Nucleus accumbens (tissue), 56 donors: ENCODE measurements at places on chromosomes 1 and 21.

DNA sequence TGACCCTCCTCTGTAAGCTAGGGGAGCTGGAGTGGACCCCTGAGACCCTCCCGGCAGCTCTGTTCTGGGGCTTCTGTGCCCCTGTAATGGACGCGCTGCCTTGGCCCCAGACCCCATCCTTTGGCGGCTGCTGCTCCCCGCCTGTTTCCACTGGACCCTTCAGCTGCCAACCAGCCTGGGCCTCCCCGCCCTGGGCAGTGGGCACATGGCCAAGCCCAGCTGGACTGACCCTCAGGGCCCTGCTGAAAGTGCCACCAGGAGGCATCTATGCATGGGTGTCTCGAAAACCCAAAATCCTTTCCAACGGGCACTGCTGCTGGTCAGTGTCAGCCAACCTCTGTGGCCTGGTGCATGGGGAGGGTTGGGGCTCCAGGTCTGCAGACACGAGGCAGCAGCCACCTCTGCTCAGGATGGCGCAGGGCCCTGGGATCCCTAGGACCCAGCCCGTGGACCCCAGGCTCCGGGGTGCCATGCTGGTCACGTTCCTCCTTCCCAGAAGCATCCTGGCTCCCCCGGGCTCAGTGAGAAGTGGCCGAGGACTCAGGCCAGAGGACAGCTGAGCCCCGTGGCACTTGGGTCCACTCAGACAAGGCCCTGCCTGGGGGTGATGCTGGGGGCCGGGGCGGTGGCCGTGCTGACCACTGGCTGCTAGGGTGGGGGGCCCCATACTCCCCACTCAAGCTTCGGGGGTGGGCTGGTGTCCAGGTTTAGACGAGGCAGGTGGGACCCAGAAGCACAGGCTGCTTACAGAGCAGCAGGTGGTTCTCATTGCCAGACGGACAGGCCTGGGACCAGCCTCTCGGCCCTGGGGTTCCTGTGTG is 46.9 kb downstream of the SLX9 start:
- no peak for DNase-seq

GRCh38 chr1:85394130-85394529 is 70.8 kb downstream of the DDAH1 start:
- no peak for DNase-seq

DNA sequence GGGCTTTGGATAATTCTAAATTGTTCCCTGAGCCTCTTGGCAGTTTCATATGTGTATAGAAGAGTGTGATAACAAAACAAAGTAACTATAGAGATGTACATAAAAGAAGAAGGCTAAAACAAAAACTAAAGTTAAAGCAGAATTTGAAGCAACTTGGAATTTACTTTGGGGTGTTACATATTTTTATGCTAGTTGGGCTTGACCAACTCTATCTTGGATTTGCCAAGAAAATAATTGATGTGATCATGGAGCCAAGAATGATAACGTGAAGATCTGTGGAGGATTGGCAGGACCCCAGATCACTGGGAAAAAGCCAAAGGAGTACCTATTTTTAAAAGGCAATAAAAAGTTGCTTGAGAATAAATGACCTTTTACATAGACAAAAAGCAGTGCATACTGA is 206.9 kb downstream of the LMO4 start:
- no peak for DNase-seq

- DNase-seq: no peak
Observed at GRCh38 chr1:64287071-64287470, 83.6 kb downstream of the UBE2U start.

DNA sequence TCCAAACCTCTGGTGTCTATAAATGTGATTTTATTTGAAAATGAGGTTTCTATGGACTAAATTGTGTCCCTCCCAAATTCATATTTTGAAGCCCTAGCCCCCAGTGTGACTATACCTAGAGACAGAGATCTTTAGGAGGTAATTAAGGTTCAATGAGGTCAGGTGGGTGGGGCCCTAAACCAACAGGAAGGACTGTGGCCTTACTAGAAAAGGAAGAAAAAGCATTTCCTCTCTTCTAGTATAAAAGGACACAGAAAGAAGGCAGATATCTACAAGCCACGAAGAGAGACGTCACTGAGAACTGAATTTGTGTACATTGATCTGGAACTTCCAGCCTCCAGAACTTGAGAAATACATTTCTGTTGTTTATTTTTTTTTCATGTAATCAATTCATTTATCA is 123.1 kb upstream of the RUNX1 start:
- no peak for DNase-seq
